ENCODE measurements at places on chromosomes 4 and X.

DNA sequence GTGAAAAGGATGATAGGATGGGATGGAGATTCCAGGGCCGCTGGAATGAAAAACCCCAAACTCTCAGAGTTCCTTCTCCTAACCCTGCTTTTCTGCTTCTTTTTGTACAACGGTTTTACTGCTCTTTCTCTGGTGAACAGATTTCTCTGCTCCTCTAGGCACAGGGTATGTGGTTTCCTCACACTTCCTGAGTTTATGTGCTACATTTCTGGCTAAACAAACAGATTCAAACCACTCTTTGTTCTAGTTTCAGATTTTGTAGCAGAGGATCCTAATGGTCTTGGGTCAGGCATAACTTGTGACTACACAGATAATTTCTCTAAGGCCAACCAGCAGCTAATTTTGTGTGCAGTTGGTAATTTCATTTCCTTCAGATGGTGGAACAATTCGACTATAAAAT, 52.6 kb downstream of the OSTC start:
- DNase-seq: no peak

- no peak for DNase-seq
Observed at GRCh38 chr4:90025248-90025647, 101.9 kb upstream of the CCSER1 start.

GRCh38 chr4:182521011-182521410, 277.8 kb downstream of the TENM3 start:
- DNase-seq: no peak

DNA sequence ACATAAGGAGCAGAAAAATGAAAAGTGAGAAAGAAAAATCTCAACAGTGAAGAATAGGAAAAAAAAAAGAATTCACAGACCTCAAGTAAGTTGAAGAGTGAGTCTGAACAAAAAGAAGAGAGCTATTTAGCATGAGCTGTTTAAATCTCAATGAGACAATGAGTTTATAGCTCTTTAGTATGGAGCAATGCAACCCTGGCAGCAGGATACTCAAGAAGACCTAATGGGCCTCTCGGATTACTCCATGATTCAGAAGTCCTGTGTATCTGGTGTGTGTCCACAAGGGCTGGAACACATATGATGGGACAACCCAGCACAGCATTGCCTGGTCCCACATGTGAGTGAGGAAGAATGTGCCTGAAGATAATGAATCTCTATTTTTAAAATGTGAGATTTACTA, 563.1 kb upstream of the INTU start:
- no peak for DNase-seq

DNA sequence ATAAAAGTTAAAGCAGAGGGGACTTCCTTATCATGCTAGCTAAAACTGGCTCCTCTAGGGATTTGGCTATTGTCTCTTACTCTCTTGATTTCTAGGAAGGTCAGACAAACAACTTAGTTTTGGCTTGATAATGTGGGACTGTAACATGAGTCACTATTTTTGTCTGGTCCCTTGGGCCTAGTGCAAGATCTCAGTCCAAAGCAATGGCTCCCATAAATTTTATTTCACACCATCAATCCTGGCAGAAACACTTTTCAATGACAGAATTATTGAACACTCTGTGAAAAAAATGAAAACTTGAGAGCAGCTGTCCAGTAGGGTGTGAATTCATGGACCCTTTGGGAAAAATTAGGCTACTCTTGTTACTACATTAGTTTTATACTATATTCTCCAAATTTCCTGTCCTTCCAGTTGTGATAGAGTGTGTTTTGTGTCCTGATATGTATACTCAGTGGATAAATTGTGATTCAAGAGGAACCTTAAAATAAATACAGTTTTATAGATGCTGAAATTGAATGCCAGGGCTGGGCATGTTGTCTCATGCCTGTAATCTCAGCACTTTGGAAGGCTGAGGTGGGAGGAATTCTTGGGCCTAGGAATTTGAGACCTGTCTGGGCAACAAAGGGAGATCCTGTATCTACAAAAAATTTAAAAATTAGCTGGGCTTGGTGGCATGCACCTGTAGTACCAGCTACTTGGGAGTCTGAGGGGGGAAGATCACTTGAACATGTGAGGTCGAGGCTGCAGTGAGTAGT, 10.8 kb upstream of the SNCA start:
- DNase-seq: no peak

DNA sequence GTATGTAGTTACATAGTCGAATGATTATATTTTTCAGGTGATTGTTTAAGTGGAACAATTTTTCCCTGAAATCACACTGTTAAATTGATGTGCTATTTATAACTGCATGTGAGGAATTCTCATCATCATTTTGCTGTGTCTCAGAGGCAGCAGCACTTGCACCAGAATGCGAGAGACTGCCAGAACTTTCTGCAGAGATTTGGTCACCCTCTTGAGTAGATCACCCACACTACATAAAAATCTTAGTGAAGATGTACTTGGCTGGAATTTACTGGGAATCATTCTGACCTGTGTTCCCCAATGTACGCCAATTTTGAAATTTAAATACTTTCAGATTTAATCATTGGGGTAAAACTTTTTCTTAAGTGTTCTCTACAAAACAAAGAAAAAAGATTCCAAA, 5.4 kb downstream of the UGT2B4 start:
- DNase-seq: no peak

- DNase-seq: no peak
Observed at GRCh38 chr4:80226094-80226493, 28.8 kb downstream of the PRDM8 start.

GRCh38 chr4:49000806-49001205, 14.7 kb downstream of the CWH43 start:
- DNase-seq: no peak

GRCh38 chrX:104660092-104660491, 94.1 kb downstream of the IL1RAPL2 start:
- no peak for DNase-seq

DNA sequence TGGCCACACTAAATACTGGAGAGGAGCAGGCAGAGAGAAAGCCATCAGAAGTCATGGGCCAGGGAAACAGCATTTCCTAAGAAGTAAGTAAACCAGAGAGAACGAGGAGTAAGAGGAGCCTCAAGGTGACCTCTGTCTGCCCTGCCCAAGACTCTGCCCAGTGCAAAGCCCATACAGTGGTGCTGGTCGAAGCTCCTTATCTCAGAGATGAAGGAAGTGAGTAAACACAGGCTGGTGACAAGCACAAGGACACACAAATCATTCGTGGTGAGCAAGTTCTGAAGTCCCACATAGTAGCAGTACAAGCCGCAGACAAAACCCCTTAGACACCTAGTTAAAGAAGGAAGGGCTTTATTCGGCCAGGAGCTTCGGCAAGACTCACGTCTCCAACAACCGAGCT, 62.7 kb downstream of the DCTD start:
- DNase-seq: no peak

DNA sequence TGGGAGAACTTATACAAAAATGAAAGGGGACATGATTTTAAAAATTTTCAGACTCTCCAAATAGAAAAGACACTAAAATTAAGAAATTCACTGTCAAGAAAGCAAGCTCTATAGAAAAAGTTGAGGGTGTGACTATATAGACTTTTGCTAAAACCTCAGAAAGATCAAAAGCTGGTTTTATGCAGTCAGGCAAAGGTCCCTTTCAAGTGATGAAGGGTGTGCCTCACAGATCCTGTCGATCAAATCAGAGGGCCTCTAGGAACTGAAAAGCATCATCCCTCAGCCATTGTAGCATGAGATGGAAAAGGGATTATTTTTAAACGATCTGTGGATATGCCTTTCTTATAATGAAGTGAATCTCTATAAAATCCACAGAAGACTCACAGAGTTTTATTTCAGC, 116.5 kb downstream of the FAM13A start:
- no peak for DNase-seq

GRCh38 chr4:5710065-5710960, 688 bp upstream of the EVC start:
- DNase-seq: no peak

DNA sequence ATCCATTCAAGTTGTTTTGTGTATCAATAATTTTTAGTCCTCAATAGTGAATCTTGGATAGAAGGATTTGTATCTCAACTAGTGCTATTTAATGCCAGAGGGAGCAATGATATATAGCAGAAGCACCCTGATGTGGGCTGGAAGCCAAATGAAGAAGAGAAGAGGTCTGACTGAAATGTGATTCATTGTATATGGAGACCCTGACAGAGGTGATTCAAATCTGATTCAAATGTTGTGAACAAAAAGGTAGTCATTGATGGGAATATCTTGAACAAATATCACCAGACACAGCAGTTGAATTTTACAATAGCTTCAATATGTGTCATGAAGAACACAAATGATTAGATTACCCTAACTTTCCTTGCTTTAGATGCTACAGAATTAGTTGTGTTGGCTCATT, 27.5 kb upstream of the SULT1B1 start:
- DNase-seq: no peak

GRCh38 chr4:37983951-37984350, 23.8 kb downstream of the PTTG2 start:
- no peak for DNase-seq

GRCh38 chrX:96568071-96568470, 116.6 kb upstream of the DIAPH2 start:
- no peak for DNase-seq

DNA sequence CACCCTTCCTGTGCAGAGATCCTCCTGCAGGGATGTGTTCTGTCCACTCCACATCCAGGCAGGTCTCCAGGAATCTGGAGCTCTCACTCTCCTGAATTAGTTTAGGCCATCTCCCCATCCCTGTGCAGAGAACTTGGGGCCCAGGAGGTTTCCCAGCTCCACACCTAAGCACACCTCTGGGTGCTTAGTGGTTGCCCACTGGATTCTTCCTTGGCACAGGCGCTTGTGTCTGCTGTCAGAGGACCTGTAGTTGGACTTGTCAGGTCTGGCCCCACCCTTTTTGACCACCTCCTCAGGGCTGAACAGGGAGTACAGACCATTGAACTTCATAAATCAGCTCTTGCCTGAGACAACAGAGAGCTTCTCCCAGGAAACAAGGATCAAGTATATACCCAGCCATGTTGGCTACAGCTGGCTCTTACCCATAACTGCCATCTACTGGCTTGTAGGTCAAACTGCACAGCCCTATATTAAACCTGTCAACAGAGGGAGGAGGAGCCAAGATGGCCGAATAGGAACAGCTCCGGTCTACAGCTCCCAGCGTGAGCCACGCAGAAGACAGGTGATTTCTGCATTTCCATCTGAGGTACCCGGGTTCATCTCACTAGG, 275.5 kb downstream of the PPARGC1A start:
- no peak for DNase-seq

- no peak for DNase-seq
Observed at GRCh38 chr4:114180481-114180880, 201.0 kb upstream of the ARSJ start.

- DNase-seq: no peak
Observed at GRCh38 chrX:106716463-106716862, 10.0 kb upstream of the RNF128 start.

GRCh38 chrX:16014171-16014570, 109.2 kb upstream of the GRPR start:
- DNase-seq: no peak

DNA sequence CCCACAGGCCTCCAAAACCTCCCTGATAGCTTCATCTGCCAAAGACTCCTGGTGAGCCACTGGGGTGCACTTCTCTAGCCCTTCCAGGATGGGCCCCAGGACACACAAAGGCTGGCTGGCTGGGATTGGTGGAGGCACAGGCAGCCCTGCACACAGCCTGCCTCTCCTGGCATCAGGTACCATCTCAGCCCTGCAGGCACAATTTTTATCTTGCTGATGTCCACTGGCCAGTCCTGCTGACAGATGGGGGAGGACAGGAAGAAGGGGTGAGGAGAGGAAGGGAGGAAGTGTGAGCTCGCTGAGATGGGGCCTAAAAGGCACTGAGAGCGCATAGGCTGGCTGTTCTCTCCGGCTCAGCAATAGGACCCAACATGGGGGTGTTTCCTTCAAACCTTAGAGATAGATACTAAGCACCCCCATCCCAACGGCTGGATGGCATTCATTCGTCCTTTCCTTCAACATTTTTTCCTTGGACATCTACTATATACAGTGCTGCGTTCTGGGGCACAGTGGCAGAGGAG, 92.7 kb downstream of the PJA1 start:
- DNase-seq: no peak

- no peak for DNase-seq
Observed at GRCh38 chr4:124555959-124556358, 156.6 kb downstream of the ANKRD50 start.

All from putamen (tissue), 1 donor.